ENCODE measurements at places on chromosomes 12 and 14.

GRCh38 chr14:105840266-105841021 lies 314.1 kb downstream of the TMEM121 start:
- DNase-seq: no peak

GRCh38 chr12:40451661-40452060 lies 226.9 kb downstream of the LRRK2 start:
- DNase-seq: no peak

DNA sequence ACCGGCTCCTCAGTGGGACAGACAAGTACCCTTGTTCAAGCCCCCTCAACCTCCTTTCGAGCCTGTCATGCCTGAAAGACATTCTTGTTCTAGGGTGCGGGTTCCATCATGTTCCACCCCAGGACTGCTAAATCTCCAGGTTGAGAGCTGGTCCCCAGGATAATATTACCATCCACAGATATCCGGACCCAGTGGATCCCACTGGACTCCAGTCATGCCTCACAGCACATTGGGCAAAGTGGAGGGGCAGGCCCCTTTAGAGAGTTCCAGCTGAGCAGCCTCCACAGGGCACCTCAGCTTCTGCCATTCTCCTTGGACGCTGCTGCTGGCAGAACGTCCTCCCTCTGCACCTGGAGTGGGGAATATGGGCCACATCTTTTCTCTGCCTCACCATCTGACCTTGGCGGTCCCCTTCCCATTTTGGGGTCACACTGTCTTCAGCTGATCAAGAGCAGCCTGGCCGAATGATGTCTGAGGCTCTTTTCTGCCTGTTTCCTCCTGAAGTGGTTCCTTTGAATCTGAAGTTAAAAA lies 137.4 kb downstream of the BCL11B start:
- DNase-seq: no peak

- DNase-seq: no peak
Observed at GRCh38 chr14:96590190-96590864, 88.1 kb downstream of the PAPOLA start.
